Spinal cord (tissue), 10 donors: ENCODE measurements at places on chromosomes 4 and X. TPM values are rescaled to one million over a fixed set of nuclear protein-coding genes. Genes with fewer than 3 reads are reported as not detected.

Gene AMER1
- total RNA-seq = 11.4 TPM

DNA sequence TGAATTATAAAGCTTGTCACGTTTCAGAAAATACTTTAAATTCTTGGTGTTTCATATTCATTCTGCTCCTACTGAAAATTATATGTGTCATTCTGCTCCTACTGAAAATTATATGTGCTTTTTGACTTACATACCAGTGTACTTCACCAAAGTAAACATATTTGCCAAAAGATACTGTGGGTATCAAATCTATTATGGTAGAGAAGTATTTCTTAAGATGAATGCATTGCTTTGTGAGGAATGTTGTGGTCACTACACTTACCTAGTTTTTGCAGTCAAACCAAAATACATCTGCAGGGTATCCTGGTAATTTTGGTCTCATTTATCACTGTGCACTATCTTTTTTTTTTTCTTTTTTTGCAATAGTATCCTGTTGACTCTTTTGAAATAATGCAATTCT is 287.7 kb upstream of the MAD2L1 start:
- DNase-seq = no peak

Gene PAGE2B
- 0.99 TPM for total RNA-seq

Gene UGT8
- 319 TPM for total RNA-seq
